ENCODE measurements at places on chromosomes 12 and 14.
A peak's percentile ranks its signal among the peaks of the same experiment; 100 is the strongest.

- ATAC-seq, result peak; percentile 39
Observed at GRCh38 chr12:6461401-6462233, 8.9 kb downstream of the VAMP1 start.

GRCh38 chr12:122088179-122088810, 9.7 kb downstream of the MLXIP start:
- ATAC-seq, result no peak

DNA sequence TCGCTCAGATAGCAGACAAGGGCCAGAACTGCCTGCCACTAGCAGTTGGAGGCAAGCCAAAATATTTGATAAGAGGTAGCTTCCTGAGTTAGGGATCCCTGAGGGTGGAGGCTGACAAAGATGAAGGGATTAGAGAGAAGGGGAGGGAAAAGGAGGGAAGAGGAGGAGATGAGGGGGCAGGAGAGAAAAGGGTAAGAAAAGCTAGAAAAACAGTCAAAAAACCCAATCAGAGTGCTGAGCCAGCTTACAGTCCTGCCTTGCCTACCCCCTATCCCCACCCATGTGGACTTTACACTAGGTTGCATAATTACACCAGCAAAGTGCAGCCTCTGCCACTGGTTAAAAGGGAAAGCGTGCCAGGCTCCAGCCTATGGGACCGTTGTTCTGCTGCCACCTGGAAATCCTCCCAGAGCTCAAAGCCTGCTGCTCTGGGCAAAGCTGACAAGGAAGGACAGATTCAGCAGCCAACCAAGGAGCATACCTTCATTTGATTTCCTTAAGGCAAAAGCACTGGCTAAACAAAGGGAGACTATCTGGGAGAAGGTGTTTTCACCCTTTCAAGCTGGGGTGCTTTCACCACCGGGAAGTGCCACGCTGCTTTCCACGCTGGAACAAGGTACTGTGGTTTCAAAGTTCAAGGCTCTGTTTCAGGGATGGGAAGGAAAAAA, 3.8 kb upstream of the NUMB start:
- no peak for ATAC-seq

DNA sequence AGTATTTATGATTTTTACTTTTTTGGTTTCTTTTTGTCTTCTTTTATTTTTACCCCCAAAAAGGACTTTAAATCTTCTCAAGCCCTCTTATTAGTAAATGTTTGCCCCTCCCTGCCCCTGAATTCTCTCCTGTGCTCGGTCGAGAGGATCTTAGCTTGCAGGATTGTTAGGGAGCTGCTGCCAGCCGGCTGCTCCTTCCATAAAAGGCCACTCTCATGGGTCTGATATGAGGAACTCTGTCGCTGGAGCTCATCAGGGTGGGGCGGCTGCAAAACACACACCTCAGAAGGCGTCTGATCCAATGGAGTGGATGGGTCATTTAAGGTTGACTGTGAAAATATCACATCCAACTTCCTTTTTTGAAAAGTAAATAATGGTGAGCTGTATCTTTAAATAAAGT, 8.5 kb downstream of the LTBR start:
- ATAC-seq, result peak; percentile 75

- ATAC-seq, result no peak
Observed at GRCh38 chr14:55399852-55400251, 11.8 kb downstream of the ATG14 start.

Data from gastroesophageal sphincter (tissue), 4 donors.